ENCODE measurements at places on chromosomes 5 and 9. TPM values are rescaled to one million over a fixed set of nuclear protein-coding genes. Genes with fewer than 3 reads are reported as not detected.
A peak's percentile ranks its signal among the peaks of the same experiment; 100 is the strongest.

GRCh38 chr5:152632360-152632759, 227.3 kb upstream of the NMUR2 start:
- no peak overlapping the region for H3K4me3 ChIP-seq
- no peaks in the 10 kb centered on the region for H3K27me3 ChIP-seq

DNA sequence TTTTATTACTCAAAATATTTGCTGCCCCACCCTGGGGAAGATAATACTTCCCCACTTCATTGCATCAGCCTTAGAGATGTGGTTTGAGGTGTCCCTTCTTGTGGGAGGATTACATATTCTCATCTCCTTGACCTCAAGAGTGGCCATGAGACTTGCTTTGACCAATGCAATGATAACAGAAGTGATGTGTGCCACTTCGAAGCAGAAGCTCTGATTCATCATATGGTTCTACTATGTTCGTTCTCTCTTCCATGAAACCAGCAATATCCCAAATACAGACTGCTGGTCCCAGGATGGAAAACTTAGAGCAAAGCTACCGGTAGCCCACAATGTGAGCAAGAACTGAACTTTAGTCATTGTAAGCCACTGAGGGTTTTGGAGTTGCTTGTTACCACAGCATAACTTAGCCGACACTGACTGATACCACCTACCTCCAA, 92.0 kb downstream of the THBS4 start:
- H3K4me1 ChIP-seq, result no peaks in the 10 kb centered on the region
- no peaks in the 10 kb centered on the region for H3K27me3 ChIP-seq
- H3K4me3 ChIP-seq, result no peak overlapping the region
- H3K27ac ChIP-seq, result no peak overlapping the region

Gene CCDC192
- total RNA-seq, result not detected

DNA sequence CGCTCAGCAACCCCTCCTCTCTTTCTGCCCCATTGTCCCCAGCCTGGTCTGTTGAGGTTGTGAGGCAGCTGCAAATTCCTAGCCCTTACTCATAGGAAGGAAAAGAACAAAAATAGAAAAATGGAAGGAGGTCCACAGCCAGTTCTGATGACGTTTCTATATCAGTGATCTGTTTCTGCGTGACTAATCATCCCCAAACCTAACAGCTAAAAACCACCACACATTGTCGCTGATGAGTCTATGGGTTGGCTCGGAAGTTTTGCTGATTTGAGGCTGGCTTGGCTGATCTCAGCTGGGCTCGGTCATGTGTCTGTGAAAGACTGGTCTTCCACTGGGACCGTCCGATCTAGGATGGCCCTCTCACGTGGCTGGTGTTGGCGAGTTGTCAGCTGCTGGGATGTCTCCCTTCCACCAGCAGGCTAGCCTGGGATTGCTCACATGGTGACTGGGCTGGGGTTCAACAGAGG, 200.6 kb upstream of the ZNF618 start:
- H3K27ac ChIP-seq, result no peak overlapping the region
- H3K4me3 ChIP-seq, result no peak overlapping the region
- peaks cover 12% of the 10 kb centered on the region for H3K4me1 ChIP-seq
- H3K27me3 ChIP-seq, result no peaks in the 10 kb centered on the region
- no peaks in the 10 kb centered on the region for H3K36me3 ChIP-seq

- H3K27ac ChIP-seq, result peak overlapping the region; percentile 26
- no peaks in the 10 kb centered on the region for H3K36me3 ChIP-seq
- H3K4me3 ChIP-seq, result no peak overlapping the region
- no peaks in the 10 kb centered on the region for H3K4me1 ChIP-seq
- DNase-seq, result no peak
- H3K27me3 ChIP-seq, result no peaks in the 10 kb centered on the region
Observed at GRCh38 chr5:163534492-163535094, 29.2 kb downstream of the MAT2B start.

DNA sequence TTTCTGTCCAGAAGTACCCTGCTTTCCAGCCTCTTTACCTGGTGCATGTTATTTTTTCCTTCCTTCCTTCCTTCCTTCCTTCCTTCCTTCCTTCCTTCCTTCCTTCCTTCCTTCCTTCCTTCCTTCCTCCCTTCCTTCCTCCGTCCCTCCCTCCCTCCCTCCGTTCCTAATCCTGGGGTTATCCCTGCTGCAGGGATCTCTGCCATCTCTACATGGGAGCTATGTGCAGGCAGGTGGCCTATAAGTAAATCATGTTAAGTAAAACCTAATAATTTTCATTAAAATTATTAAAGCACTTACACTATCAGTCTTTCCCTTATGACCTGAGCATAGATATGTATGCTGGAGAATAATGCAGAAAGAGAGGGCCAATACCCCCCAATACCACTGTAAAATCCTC, 351.9 kb downstream of the ZSWIM6 start:
- H3K27me3 ChIP-seq, result no peaks in the 10 kb centered on the region
- H3K27ac ChIP-seq, result no peak overlapping the region
- no peak for DNase-seq
- H3K4me1 ChIP-seq, result no peaks in the 10 kb centered on the region

DNA sequence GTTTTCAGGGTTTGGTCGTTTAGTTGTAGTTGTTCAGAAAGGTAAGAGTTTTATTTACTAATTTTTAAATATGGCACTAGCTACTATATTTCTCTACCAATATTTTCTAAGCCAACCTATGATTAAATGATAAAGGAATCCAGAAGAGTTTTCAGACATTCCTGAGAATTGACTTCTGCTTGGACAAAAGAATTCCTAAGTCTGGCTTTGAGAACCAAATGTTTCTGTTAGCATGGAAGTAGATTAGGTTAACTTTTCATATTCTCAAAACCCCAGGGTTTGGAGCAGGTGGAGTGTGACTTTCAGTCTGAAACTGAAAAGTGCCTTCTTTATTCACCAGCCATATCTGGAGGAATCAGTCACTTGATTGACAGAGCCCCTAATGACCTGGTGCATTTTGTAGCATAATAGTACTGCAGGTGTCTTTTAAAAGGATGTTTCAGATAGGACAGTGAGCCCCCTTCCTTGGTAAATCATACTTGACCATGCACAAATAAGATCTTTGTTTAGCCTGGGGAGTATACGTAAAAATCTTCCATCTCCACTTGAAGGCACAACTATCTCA, 457.0 kb upstream of the ZNF462 start:
- H3K4me3 ChIP-seq, result no peak overlapping the region
- no peak overlapping the region for H3K27ac ChIP-seq
- H3K36me3 ChIP-seq, result no peaks in the 10 kb centered on the region
- no peaks in the 10 kb centered on the region for H3K27me3 ChIP-seq

GRCh38 chr5:149841851-149842793, 102.5 kb downstream of the PDE6A start:
- H3K4me3 ChIP-seq, result no peak overlapping the region
- no peak for DNase-seq
- peaks cover 41% of the 10 kb centered on the region for H3K4me1 ChIP-seq

- DNase-seq, result no peak
- H3K4me1 ChIP-seq, result no peaks in the 10 kb centered on the region
- no peaks in the 10 kb centered on the region for H3K36me3 ChIP-seq
- H3K27ac ChIP-seq, result no peak overlapping the region
Observed at GRCh38 chr9:108153416-108153815, 663.8 kb upstream of the KLF4 start.

- peak overlapping the region; percentile 4 for H3K27ac ChIP-seq
- no peaks in the 10 kb centered on the region for H3K36me3 ChIP-seq
- peaks cover 53% of the 10 kb centered on the region for H3K4me1 ChIP-seq
- H3K27me3 ChIP-seq, result no peaks in the 10 kb centered on the region
- DNase-seq, result no peak
Observed at GRCh38 chr9:106964822-106965525, 102.0 kb downstream of the ZNF462 start.

GRCh38 chr9:69180670-69181069, 6.6 kb downstream of the TJP2 start:
- H3K4me1 ChIP-seq, result peaks cover 14% of the 10 kb centered on the region
- no peak overlapping the region for H3K4me3 ChIP-seq
- DNase-seq, result peak; percentile 31
- no peaks in the 10 kb centered on the region for H3K36me3 ChIP-seq
- H3K27ac ChIP-seq, result peak overlapping the region; percentile 65

DNA sequence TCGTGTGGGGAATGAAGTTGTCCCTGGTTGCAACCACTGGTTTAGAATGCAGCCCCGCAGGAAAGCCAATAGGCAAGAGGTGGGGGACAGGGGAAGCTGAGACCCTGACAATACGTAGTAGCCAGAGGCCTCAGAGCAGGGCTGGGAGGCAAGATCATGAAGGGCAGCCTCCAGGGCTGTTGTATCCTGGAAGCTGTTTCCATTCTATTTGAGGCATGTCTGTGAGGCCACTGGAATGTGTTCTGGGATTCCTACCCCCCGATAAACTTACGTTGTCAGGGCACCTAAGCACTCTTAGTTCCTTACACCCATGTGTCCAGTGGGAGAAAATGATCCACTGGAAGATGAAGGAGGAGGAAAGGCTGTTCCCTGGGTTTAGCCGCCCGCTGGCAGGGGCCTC, 177.3 kb downstream of the CFAP90 start:
- no peak overlapping the region for H3K4me3 ChIP-seq
- H3K27ac ChIP-seq, result no peak overlapping the region
- no peaks in the 10 kb centered on the region for H3K4me1 ChIP-seq
- H3K27me3 ChIP-seq, result no peaks in the 10 kb centered on the region

DNA sequence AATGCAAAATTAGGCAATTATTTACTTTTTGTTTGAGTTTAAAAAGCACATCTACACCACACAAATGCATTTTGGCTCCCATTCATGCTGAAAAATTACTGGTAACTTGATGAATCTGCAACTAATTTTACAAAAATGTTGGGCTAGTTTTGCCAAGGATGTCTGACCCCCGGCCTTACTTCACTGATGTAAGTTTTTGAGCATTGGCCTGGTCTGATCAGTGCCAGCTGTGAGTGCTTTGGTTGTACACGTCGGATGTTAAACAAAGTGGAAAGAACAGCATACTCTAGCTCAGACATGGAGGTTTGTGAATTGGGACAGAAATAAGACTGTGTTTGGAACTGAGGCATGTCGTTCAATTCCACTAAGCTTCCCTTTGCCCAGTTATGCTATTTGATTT, 1044.2 kb downstream of the TLE4 start:
- no peak overlapping the region for H3K27ac ChIP-seq
- H3K27me3 ChIP-seq, result no peaks in the 10 kb centered on the region
- no peak overlapping the region for H3K4me3 ChIP-seq
- H3K4me1 ChIP-seq, result no peaks in the 10 kb centered on the region
- H3K36me3 ChIP-seq, result no peaks in the 10 kb centered on the region

All from heart left ventricle (tissue), 16 donors.